ENCODE measurements at places on chromosomes 4 and X.

GRCh38 chr4:15717657-15718416, 15.0 kb downstream of the BST1 start:
- DNase-seq = no peak

DNA sequence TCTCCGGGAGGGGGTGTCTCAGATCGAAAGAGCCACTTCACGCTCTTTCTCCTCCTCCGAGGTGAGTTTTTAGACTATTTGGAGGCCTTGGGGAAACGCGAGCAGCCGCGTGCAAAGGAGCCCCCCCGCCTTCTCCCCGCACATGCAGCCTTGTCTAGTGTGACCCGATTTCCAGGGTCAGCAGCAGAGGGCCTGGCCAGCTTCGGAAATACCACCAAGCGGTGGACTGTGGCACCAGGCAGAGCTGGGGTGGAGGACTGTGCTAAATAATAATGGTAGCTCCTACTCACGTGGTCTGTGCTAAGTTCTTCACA, 79.3 kb upstream of the BCOR start:
- no peak for DNase-seq

- no peak for DNase-seq
These were observed 108.4 kb downstream of the AFF1 start for GRCh38 chr4:87042986-87043820.

- no peak for DNase-seq
These were observed 51.2 kb upstream of the RBMXL3 start for GRCh38 chrX:115138040-115138439.

GRCh38 chr4:7103031-7103606, 35.3 kb upstream of the GRPEL1 start:
- peak; percentile 84 for DNase-seq

DNA sequence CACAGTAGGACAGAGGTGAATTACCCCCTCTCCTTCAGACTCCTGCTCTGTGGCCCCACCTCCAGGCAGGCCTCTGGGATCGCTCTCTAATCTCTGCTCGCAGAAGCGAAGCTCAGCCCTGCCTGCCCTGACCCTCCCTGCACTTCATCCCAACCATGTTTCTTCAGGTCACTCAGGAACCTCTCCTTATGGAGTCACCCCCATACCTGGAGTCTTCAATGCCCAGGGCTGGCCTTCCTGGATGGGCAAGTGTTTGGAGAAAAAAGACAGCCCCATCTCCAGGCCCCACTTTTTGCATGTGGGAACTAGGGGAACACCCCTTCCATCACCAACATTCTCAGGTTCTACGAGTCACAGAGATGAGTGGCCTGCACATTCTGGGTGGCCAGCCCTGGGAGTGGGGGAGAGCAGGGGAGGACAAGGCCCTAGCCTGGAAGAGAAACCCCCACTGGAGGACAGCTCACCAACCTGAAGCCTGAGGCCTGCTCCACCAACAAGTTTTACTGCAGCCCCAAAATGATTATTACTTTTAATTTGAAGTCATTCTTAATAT, 90.8 kb downstream of the PPP2R2C start:
- DNase-seq = no peak

- DNase-seq = no peak
These were observed 227.0 kb downstream of the DKK2 start for GRCh38 chr4:106809076-106809475.

- DNase-seq = no peak
These were observed 555 bp downstream of the CFI start for GRCh38 chr4:109801099-109801789.

GRCh38 chr4:90786602-90787001, 659.4 kb downstream of the CCSER1 start:
- DNase-seq = no peak

DNA sequence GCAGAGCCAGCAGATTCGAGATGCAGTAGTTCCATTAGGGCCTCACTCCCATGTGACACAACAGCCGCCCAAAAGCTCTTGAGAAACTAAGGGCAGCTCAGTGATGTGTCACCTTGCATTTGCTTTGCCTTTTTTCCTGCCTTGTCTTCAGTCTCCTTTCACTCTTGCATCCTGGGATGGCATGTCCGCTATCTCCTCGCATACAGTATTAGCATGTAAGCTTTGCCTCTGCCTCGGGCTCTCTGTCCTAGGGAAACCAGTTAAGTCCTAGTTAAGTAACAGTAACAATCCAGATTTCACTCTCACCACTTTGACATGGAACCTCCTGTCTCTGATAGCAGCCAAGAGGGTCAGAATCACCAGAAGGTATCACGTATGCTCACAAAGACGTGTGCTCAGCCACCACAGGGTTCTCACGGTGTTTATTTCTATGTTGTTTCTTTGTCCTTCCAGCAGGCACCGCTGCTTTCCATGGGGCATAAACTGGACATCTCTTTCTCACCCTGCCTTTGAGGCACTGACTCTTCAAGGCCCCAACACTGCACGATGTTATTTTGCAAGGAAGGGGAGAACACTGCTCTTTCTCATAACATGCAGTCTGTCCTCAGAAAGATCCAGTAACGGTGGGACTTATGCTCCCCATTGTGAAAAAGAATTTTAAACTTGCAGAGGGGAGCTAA, 26.7 kb upstream of the SORBS2 start:
- no peak for DNase-seq

GRCh38 chr4:52836120-52836519, 26.0 kb upstream of the RASL11B start:
- DNase-seq = no peak

GRCh38 chr4:99404595-99405287, 30.4 kb downstream of the ADH7 start:
- DNase-seq = no peak

DNA sequence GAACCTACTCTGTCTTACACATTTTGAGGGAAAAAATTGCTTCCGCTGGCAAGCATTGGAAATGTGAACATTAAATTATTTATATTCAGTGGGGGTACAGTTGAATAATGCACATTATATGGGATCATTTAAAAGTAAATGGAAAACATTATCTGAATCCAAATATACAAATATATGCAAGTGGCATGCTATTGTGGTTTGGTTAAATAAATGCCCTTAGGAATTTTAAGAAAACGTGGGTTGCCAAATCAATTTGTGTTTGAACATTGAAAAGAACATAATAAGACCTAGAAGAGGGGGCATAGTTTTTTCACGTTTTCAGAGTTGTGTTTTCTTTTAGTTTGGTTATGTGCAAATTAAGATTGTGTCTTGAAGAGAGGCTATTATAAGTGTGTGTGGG, 230.5 kb upstream of the PRKX start:
- no peak for DNase-seq

DNA sequence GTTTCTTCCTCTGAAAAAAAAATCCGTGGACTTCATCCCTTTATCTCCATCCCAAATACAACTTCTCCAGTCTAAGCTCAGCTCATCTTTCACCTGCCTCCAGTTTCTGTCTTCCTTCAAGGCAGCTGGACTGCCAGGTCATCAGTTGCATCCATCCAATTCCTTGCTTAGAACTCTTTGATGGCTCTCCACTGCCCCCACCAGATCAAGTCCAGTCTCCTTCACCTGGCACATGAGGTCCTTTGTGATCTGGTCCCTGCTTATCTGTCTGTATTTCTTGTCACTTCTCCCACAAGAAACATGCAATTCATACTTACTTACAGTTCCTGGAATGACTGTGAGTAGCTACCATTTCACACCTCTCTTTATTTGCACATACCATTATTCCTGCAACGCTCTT, 33.8 kb downstream of the OTUD6A start:
- DNase-seq = no peak

DNA sequence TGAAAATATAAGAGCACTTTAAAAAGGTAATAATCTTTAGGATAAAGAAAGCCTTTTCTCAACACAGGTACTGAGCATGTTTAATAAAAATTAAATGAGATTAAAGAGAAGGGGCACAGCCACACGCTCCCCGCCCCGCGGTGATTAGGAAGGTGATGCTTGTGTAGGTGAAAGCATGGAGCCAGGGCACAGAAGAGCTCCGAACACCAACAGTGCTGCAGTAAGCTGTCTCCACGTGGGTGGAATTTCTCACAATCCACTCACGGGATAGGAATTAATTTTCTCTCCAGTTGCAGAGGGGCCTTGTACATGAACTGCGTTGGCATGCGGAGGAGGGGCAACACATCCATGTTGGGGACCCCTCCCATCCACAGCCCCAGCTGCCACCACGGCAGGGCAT, 27.0 kb downstream of the DCTD start:
- DNase-seq = no peak

GRCh38 chr4:143618811-143619210, 81.7 kb downstream of the FREM3 start:
- no peak for DNase-seq

DNA sequence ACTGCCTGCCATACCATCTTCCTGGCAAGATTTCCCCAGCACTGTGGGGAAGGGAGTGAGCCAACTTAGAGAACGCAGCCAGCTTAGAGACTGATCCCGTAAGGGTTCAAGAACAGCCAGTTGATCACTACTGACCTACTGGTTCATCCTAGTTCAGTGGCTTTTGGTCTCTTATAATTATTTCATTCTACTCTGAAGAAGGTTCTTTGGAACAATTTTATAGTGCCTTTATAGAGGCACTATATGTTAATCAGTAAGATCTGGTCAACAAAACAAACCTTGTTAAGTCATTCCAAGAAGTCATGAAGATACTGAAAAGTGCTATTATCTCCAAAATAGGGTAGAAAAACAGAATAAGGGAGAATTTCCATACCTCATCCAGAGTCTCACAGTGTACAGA, 33.2 kb upstream of the ENPEP start:
- no peak for DNase-seq

DNA sequence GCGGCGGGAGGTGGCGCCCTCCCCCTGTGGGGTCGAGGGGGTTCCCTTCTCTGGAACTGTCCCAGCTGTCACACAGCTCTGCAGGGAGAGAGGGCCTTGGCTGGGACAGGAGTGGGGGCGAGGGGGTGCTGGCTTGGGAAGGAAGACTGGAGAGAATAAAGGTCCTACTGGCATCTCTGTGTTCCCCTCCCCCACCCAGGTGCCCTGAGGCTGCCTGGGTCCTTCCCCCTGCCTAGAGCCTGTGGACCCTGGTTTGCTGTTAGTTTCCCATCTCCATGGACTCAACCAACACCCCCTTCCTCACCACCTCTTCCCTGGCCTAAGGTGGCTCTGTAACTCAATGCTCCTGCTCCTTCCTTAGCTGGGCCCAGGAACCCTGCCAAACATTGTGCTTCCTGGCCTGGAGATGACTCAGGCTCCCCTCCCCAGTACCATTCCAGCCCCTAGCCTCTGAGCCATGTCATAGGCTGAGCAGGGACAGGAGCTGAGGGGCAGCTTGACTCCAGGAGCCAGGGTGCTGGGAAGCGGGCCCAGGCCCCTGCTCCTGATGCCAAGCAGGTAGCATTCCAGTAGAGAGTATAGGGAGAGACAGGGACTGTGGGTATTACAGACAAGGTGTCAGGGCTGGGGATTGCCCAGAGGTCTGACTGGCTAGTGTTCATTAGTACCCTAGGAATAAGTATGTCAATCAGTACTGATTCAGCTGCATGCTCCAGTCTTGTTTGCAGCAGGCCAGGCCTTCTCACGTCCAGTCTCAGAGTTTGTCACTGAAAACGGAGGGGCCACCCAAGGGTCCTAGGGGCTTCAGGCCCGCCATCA, 100.7 kb downstream of the EFNB1 start:
- no peak for DNase-seq

DNA sequence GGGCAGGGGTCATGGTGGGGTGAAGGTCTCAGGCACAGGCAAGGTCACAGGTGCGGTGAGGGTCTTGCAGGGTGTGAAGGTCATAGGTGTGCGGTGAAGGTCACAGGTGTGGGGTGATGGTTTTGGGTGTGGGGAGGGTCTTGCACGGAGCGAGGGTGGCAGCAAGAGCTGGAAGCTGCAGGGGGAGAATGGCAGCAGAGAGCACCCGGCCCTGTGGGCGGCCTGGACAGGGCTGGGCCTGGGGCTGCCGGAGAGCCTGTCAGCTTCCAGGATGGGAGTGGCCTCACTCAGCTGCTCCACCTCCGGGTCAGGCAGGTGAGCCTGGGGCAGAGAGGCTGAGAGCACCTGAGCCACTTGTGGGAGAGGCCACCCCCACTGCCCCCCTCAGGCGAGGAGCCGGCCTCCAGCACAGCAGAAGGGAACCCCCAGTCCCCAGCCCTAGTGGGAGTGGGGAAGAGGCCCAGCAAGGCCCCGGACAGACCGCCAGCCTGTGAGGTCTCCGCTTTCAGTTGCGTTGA, 1.5 kb downstream of the MSANTD1 start:
- DNase-seq = no peak

DNA sequence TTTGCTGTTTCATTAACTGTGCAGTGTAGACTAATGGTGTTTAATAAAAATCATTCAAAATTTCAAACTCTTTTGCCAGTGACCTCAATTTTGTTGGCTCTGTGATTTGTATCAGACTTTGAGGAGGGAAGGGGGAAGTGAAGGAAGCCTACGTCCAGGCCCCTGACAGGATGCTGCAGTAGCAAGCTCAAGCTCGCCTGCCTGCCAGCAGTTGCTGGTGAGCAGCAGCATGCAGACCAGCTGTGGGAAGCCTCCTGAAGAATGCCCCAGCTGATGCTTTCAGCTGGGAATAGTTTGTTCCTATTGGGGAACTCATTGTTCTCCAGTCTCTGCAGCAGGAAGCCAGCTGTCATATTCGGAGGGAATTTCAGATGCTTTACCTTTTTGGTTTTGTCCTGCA, 495.2 kb downstream of the AFF2 start:
- no peak for DNase-seq

- DNase-seq = no peak
These were observed 86.5 kb downstream of the SH3RF1 start for GRCh38 chr4:169184236-169184635.

GRCh38 chr4:18675586-18676525, 654.3 kb upstream of the LCORL start:
- no peak for DNase-seq

DNA sequence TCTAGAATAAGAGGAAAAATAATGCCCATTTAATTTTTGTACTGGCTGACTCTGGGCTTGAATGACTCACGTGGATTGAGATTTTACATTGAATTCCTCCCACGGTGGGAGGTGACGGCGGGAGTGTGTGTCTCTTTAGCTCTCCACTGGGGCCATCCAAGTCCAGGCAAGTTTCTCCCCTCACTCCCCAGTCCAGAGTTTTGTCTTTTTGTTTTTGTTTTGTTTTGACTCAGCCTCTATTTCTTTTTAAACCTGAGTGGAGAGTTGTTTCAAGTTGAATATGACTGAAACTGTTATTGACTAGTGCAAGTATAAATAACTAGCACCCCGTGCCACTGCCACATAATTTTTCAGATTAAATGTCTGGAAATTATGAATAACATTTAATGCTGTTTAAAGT, 13.6 kb downstream of the CHST7 start:
- DNase-seq = no peak

DNA sequence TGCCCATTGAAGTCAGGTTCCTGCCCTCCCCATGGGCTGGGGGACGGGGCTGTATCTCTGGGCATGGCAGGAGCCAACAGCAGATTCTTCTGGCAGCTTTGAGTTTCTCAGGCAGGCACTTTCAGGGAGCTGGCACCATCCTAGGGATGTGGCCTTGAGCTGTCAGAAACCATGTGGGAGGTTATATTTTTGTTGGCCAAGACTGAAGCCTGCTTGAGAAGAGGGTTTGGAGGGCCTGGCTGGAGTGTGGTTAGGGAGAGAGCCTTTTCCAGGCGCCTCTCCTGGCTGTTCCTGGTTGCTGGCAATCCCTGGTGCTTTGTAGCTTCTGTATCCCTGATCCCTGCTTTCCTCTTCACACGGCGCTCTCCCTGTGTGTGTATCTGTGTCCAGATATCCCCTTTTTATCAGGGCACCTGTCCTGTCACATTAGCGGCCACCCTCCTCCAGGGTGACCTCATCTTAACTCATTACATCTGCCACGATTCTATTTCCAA, 30.6 kb upstream of the SORCS2 start:
- DNase-seq = no peak

GRCh38 chr4:175656649-175657048, 155.4 kb downstream of the GPM6A start:
- DNase-seq = no peak

All from stimulated activated CD4-positive, alpha-beta T cell treated with anti-CD3 and anti-CD28 coated beads, Interleukin-12 subunit alpha, Interleukin-12 subunit beta, amount 100 ng/mL, for 24 hours (primary cell).